Activated CD8-positive, alpha-beta memory T cell treated with anti-CD3 and anti-CD28 coated beads, Interleukin-2, amount 10 ng/mL, durations not matched to agents 7 days and 5 days (primary cell): ENCODE measurements at places on chromosomes 1 and 21. TPM values are rescaled to one million over a fixed set of nuclear protein-coding genes. Genes with fewer than 3 reads are reported as not detected.

- H3K4me3 ChIP-seq: no peak overlapping the region
- H3K27ac ChIP-seq: no peak overlapping the region
Measured at GRCh38 chr1:11858968-11859871, 475 bp upstream of the NPPB start.

GRCh38 chr1:34833711-34834110 lies 25.8 kb downstream of the SMIM12 start:
- no peak overlapping the region for H3K27ac ChIP-seq
- H3K4me3 ChIP-seq: no peak overlapping the region
- no peaks in the 10 kb centered on the region for H3K4me1 ChIP-seq
- H3K36me3 ChIP-seq: no peaks in the 10 kb centered on the region
- no peaks in the 10 kb centered on the region for H3K27me3 ChIP-seq

DNA sequence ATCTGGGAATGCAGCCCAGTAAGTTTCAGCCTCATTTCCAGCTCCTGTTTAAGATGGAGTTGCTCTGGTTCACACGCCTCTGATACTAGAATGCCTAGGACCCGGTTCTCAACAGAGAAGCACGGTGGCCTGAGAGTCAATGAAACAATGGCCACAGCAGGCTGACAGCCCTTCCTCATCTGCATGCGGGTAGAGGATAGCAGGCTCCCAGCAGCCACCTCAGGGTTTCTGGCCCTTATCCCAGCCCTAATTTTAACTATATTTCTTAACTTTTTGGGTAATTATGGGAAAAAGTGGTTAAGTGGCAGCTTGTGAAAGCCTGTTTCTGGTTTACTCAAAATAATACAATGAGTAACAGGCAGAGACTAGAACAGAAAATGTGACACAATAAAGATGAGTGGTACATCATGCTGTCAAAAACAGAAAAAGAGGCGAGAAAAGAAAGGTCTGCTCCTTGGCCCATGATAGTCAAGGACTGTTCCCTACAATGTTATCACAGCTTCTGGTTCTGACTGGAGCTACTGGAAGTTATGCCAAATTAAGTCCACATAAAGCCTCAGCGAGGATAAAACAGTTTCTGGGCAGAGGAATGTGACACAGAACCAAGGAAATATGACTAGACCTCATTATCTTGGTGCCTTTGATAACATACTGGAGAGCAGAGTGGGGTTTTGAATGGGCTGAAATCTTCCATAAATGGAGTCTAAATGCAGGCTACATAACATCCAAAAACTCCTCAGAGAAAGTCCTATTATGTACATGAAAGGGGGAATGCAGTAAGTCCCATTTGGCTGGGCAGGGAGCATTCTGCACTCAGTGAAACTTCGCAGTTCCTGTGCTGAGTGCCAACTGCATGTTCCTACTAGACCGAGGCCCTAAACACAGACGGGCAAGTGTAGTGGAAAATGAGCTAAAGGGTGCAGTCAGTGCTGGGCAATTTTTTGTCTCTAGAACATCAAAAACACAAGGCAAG lies 92.1 kb downstream of the NIBAN1 start:
- H3K4me3 ChIP-seq: no peak overlapping the region
- H3K4me1 ChIP-seq: peaks cover 30% of the 10 kb centered on the region
- no peaks in the 10 kb centered on the region for H3K27me3 ChIP-seq
- H3K27ac ChIP-seq: peak overlapping the region; percentile 47

Gene SLAMF8
- total RNA-seq: 0.70 TPM

GRCh38 chr1:46247436-46248121 lies at the start of gene RAD54L:
RAD54L (plus strand) TSS chr1:46247763; CDS start chr1:46248406, 643 bp downstream.
- peak; percentile 99 for DNase-seq
- H3K36me3 ChIP-seq: peaks cover 33% of the 10 kb centered on the region
- no peaks in the 10 kb centered on the region for H3K27me3 ChIP-seq
- peak within 1 kb of the TSS; percentile 99 for H3K4me3 ChIP-seq

DNA sequence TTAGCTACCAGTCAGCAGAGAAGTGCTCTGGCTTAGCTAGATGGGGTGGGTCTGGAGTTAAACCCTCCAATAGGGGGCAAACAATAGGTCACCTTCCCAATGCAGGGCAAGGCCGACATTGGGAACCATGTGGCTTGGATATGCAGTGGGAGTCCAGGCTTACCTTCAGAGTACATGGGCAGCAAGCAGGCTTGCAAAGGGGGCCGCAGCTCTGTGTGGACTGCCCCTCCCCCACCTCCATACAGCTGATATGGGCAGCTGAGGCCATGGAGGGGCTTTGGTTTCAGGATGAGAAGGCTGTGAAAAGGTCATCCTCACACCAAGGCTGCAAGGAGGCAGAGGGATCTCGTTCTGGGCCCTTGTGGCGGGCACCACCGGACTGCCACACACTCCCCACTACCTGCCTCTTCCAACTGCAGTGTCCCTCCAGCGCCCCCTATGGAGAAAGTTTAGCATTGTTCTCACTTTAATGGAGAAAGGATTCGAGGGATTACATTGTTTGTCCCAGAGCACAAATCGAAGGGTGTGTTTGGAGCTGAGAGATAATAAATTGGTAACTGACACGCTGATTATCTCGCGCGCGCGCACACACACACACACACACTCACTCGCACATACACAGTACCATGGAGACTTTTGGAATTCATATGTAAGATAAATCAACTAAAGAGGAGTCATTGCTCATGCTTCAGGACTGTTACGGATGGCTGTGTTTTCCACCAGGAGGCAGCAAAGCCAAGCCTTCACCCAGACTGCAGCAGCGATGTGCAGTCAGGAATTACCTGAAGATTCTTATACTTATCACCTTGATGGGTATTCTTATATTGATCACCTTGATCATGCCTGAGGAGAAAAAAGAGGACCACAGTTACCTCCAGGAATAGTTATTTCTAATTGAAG lies 7.0 kb upstream of the SMCP start:
- H3K27me3 ChIP-seq: peaks cover 11% of the 10 kb centered on the region
- no peak for DNase-seq
- H3K27ac ChIP-seq: no peak overlapping the region
- no peaks in the 10 kb centered on the region for H3K4me1 ChIP-seq
- H3K4me3 ChIP-seq: no peak overlapping the region
- H3K36me3 ChIP-seq: no peaks in the 10 kb centered on the region

Gene UBE2J2
- 71.3 TPM for total RNA-seq
